ENCODE measurements at places on chromosomes 6 and 20.

GRCh38 chr20:36852187-36852586, 23.8 kb upstream of the TLDC2 start:
- no peak for DNase-seq

GRCh38 chr6:22045261-22045912, 251.4 kb downstream of the PRL start:
- DNase-seq: no peak

- DNase-seq: peak; percentile 70
Observed at GRCh38 chr6:40788661-40789655, 201.8 kb upstream of the LRFN2 start.

DNA sequence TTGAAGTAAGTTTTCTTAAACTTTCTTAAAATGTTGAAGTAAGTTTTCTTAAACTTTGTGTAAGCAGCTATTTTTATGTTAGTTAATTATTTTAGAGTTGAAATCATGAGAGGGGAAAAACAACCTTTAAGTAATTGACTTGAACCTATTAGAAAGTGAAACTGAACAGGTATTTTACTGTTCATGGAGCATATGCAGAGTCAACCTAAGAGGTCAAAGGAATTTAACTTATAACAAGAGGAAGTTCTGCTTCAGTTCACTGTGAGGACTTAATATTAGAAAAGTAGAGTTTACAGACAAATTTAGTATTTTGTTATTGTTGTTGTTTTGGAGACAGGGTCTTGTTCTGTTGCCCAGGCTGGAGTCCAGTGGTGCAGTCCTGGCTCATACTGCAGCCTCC, 38.0 kb downstream of the CDYL start:
- DNase-seq: no peak

DNA sequence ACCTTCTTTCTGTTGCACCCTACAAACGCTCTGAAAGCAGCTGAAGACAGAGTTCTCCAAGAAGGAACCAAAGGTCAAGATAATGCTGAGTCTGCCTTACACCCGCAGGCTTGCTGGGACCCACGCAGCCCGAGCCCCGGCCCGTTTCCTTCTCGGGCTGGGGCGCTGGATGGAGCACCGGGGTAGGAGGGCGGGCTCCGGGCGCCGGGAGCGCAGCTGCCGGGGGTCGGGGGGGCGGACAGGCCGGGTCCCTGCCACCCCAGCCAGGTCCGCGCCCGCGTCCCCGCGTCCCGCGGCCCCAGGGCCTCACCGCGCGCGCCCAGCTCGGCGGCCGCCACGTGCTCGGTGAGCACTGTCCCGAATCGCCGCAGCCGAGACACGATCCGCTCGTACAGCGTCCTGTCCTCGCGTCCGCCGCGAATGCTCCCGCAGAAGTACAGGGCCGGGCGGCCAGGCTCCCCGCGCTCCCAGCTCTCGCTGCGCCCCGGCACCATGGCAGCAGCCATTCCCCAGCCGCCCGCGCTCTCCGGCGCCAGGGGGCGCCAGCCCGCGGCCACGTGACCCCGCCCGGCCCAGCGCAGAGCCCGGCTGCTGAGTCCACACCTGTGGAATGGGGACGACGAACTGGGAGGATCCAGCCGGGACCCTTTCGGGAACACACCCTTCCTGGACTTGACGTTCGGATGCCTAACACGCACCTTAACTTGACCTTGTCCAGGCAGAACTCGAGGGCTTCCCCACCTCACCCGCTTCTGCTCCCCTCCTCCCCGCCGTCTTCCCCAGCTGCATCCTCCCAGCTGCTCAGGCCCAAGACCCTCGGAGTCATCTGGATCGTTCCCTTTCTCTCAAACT, at the start of gene DNPH1:
Gene DNPH1 (minus strand): TSS at position 531 of the 852 bp plus-strand sequence. CDS start 25 bp downstream, at position 506.
- DNase-seq: peak; percentile 78

GRCh38 chr6:34018961-34019606, 126.8 kb downstream of the GRM4 start:
- no peak for DNase-seq

DNA sequence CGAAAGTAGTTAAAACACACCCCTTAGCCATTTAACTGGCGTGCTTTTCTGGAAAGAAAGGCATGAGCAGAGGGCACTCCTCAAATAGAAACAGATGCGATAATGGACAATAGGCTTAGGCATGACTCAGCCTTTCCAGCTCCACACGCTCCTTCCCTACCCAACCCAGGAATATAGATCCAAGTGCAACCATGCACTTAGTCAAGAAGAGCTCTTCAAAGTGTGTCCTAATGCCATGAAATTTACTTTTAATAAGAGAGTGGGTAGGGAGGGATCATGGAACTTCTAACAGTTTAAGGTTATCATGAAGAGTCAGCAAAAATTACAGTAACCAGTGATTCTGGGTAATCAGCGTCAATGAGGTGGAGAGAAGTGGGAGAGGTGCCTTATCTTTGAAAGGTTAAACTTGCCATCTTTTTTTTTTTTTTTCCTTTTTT, 2.4 kb upstream of the EFHC1 start:
- no peak for DNase-seq

- DNase-seq: no peak
Observed at GRCh38 chr6:129662980-129663431, 47.0 kb downstream of the ARHGAP18 start.

- no peak for DNase-seq
Observed at GRCh38 chr6:158923805-158924498, 76.0 kb downstream of the RSPH3 start.

DNA sequence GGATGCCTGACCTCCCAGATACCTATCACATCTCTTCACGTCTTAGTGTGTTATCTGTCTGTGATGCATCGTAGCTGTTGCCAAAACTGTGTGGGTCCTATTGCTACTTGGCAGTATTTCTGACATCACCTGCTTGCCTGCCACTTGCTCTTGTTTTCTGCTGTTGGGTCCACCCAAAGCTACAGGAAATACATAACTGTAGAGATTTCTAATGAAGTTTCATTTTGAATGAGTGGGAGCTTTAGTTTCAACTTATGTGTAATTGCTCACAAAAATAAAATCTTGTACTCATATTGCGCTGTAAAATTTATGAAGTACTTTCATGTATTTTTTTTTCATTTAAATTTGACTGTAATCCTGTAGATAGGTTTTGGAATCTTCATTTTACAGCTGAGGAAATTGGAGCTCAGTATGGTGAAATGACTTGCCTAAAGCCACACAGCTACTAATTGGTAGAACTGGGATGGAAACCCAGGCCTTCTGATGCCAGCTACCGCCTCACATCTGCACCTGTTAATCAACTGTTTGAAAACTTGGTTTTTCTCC, 113.6 kb upstream of the MAN1A1 start:
- DNase-seq: peak; percentile 42

Measured in activated CD8-positive, alpha-beta T cell treated with anti-CD3 and anti-CD28 coated beads for 36 hours (primary cell).